Urinary bladder (tissue), 4 donors: ENCODE measurements at places on chromosomes 4 and X. TPM values are rescaled to one million over a fixed set of nuclear protein-coding genes. Genes with fewer than 3 reads are reported as not detected.

DNA sequence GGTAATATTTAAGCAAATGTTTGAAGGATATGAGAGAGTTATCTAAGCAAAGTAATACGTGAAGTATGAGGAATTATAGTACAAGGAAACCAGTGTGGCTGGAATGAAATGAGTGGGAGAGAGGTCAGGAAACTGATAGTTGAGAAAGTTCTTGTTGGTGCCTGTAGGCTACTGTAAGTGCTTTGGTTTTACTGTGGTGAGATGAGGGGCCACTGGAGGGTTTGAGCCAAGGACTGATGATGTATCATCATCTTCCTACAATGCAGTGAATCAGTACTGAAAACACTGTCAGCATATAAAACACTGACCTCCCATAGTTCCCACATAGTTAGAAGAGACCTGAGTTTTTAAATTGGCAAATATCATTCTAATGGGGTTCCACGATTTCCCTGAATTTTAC lies 367.5 kb upstream of the CTSO start:
- DNase-seq, result no peak

Gene HSFX2
- 0.95 TPM for total RNA-seq

Gene CPE
- 242 TPM for total RNA-seq

- DNase-seq, result no peak
These were observed 88.4 kb upstream of the CLNK start for GRCh38 chr4:10773010-10773409.

- no peak for DNase-seq
These were observed 4.5 kb upstream of the TNIP3 start for GRCh38 chr4:121168446-121169281.

GRCh38 chr4:158376106-158376840 lies 145.4 kb upstream of the RXFP1 start:
- DNase-seq, result peak; percentile 2
